ENCODE measurements at places on chromosomes 1 and 21. TPM values are rescaled to one million over a fixed set of nuclear protein-coding genes. Genes with fewer than 3 reads are reported as not detected.

DNA sequence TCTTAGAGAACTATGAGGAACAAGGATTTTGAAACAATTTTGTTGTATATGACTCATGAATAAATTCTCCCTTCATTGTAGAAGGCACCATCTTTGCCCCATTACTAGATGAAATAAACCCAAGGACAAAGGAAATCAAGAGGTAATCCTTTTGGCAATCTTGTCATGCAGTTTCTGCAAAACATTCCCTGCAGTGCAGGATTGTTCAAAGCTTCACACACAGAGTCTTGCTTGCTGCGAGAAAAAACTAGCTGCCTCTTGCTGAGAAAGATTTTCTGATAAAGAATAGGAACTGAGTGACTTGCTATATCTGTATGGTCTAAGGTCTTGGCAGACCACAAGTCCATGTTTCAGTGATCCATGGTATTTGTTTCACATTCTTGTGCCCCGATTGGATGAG, 657.4 kb upstream of the ADGRL4 start:
- no peak for DNase-seq

- DNase-seq: no peak
These were observed 69.0 kb downstream of the IGSF21 start for GRCh38 chr1:18176619-18177018.

DNA sequence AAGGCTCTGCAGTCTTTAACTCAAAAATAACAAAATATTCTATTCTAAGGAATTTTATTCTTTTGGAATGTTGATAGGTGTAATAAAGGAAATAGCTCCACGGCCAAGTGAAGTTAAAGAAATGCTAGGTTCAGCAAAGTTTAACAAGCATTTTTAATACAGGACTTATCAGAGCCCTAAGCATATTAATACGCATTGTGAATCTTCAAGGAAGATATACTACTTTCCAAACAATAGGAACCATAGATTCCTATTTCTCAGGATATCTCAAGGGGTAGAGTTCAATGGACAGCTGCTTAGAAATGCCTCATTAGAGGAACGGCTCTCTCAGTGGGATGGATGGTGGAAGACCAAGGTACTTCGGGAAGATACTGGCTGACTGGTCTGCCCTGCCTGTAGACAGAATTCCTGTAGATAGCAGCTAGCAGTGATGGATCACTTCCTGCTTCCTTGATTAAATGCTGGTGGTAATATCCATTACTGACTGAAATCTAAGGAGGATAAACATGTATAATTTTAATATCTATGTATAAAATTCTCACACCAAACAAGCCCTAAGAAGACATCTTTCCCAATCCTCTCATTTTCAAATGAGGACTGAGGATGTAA, 8.1 kb upstream of the LRRC8C start:
- no peak for DNase-seq

- DNase-seq: no peak
These were observed 378 bp downstream of the ANKRD65 start for GRCh38 chr1:1420654-1421141.

GRCh38 chr1:2290171-2290578, 62.1 kb downstream of the SKI start:
- no peak for DNase-seq

- DNase-seq: no peak
These were observed 68.0 kb downstream of the MEGF6 start for GRCh38 chr1:3543076-3544039.

- DNase-seq: no peak
These were observed 30.4 kb upstream of the ARHGEF16 start for GRCh38 chr1:3423896-3424611.

DNA sequence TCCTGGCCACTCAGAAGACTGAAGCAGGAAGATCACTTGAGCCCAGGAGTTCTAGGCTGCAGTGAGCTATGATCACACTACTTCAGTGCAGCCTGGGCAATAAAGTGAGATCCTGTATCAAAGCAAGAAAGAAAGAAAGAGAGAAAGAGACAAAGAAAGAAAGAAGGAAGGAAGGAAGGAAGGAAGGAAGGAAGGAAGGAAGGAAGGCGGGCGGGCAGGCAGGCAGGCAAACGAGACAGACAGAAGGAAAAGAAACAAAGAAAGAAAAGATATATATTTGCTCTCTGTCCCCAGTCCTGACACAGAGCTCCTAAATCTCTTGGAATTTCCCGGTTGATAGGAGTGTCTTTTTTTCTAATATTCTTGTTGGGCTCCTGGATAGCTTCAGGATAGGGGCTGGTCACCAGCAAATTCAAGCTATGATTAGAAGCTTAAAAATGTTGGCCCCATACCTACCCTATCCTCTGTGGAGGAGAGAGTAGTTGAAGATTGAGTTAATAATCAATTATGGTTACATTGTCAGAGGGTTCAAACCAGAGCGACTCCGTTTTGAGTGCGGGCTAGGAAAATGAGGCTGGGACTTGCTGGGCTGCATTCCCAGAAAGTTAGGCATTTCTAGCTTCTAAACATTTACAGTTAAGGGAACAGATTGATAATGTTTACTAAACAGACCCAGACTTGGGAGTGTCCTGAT, 3.3 kb upstream of the MIGA1 start:
- no peak for DNase-seq

GRCh38 chr1:170044187-170044586, 30.3 kb downstream of the KIFAP3 start:
- DNase-seq: no peak

DNA sequence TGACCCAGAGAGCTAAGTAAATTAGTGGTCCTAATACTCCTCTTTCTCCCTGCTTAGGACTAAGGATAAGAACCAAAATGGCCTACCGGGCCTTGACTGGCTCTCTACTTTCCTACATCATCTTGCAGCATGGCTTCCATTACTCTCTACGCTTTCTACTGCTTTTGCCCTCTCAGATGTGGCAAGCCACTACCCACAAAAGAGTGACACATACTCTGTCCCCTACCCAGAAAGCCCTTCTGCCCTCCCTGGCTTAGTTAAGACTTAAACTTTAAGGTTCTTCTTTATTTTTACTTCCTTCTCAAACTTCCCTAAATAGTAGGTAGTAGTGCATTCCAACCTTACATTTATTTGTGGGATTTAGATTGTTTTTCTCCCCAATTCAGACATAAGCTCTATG, 228.1 kb downstream of the TPR start:
- no peak for DNase-seq

The LAMC1 gene
- total RNA-seq: 170 TPM

The S100B gene
- 415 TPM for total RNA-seq

The AMPD1 gene
- total RNA-seq: 0.89 TPM

The PTPRC gene
- 38.4 TPM for total RNA-seq

The FLG2 gene
- total RNA-seq: not detected
